ENCODE measurements at places on chromosomes 2 and 18.

- no peak for DNase-seq
Observed at GRCh38 chr18:23209031-23209430, 73.7 kb downstream of the CABLES1 start.

- DNase-seq: no peak
Observed at GRCh38 chr18:29644276-29644675, 1398.3 kb downstream of the DSC3 start.

DNA sequence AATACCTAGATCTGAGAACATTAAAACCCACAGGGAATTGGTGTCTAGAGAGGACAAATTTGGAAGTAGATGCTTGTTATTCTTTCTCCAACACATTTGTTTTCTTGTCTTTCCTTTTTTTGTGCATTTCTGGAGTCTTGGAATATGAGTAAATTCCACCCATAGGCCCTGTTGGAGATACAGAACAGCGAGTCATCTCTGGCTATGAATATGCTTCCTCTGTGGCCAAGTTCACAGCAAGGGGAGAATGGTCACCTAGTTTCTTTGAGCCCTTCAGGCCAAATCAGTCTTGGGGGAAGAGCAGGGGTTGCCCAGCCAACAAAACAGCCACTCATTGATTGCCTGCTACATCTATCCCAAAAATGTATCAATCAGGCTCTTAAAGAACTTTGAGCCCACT lies 31.3 kb downstream of the SP140L start:
- DNase-seq: no peak

- DNase-seq: no peak
Observed at GRCh38 chr18:3966642-3967358, 488.3 kb downstream of the DLGAP1 start.

DNA sequence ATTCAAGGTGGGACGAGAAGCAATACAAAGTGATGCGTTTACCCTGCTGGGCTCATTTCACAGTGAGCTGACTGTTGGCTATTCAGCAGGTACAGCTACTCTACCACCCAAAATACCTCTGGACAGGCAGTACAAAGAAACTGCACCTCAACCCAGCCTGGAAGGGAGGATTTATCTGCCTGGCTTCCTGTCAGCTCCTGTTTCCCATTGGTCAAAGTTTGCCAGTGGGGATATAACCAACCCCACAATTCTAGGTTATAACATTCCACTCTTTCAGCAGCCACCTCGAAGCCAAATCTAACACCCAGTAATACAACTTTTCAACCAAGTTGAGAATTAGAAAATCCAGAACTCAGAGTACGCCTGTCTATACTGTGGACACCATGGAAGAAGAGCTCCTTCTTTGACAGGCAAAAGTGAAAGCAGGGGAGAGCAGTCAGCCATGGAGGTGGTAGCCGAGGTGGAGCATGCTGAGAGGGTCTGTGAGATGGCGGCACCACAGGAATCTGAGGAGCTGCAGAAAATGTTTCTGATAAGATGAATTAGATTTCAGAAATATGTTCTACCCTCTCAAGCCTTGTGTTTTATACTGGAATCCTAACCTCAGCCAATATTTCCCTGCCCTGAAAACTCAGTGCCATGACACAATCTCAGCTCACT lies 10.8 kb downstream of the DUSP19 start:
- DNase-seq: no peak

DNA sequence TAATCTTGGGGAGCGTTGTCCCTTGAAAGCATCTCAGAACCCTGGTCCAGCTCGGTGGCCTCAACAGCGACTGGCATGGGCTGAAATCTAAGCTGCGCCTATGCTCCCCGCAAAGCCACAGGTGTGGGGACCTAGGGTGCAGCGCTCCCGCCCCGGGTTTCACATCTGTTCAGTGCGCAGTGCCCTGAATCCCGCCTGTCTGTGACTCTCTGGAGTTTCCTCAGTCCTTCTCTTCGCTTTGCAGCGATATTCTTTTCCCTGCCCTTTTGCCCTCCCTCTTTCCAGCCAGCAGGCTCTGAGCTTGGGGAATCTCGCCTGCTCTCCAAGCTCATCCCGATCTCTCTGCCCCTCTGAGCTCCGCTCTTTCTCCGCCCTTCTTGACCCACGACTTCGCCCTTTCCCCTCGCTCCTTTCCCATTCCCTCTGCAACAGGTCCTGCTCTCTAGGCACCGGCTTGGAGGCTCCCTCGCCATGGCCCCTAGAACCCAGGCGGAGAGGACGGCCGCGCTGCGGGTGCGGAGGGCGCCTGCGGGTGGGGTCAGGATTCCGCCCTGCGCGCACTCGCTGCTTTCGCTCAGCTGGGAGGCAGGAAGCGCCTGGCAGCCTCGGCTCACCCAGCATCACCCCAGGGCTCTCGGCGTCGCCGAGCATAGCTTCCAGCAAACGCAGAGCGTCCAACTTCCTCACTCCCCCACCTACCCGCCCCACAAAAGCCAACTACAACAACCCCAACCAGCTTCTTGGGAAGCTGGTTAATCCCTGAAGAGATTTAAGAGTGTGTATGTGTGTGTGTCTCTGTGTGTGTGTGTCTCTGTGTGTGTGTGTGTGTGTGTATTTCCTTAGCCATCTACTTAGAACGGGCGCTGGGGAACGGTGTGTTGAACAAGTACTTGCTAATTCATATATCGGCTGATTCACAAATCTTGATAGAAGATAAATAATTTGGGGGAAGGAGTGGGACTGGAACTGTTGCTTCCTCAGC lies 1.1 kb downstream of the GRP start:
- DNase-seq: no peak

DNA sequence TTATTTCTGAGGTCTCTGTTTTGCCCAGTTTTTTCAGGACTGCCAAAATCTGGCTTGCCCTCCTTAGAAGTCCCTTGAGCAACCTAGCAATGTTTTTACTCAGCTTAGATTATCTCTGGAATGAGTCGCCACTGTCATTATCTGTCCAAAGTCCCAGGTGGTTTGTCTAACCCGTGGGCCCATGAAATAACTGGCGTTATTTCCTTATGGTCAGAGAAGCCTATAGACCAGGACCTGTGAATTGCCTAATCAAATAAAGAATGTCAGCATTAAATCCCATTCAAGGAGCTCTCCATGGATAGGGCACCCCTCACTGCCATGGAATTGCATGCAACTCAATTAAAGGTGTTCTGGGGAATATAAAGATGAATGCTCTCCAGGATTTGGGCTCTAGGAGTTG lies 373.9 kb downstream of the SETBP1 start:
- DNase-seq: no peak

GRCh38 chr18:38023871-38024270 lies 458.3 kb upstream of the CELF4 start:
- no peak for DNase-seq

DNA sequence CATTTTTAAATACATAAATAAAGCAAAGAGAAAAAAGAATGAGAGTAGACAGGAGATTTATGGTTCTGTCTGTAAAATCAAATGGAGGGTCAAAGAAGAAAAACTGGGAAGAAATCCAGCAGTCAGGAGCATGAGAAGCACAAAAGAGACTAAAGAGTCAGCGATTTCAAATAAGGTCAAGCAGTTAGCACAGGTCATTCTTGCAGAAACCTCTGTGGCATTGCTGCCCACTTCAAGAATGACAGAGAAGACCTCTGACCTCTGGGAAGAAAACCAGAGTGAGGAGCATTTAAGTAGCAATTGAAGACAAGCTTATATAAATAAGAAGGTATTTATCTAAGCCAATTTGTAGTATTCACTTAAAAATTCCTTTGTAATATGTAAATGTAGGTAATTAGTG lies 172.0 kb upstream of the SPOPL start:
- DNase-seq: no peak

GRCh38 chr2:105468582-105469042 lies 69.8 kb upstream of the FHL2 start:
- DNase-seq: no peak

- no peak for DNase-seq
Observed at GRCh38 chr2:165239230-165239629, at the start of gene SCN2A. TSS of gene SCN2A (plus strand) at chr2:165239414. CDS start at chr2:165295824, 56,410 bp downstream.

DNA sequence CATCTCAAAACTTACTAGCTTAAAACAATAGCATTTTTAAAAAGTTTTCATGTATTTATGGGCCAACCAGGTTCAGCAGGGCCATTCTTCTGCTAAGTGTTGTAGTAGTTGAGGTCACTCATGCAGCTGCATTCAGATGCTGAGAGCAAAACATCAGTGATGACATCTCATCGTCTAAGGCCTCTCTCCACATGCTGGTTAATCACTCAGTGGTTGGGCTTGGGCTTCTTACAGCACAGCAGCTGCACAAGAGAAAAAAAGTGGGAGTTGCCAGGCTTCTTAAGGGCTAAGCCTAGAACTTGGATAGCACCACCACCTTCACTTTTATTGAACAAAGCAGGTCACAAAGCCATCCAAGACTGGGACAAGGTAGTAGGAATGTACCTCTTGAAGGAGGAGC lies 190.3 kb downstream of the IRS1 start:
- no peak for DNase-seq

- DNase-seq: no peak
Observed at GRCh38 chr2:133865141-133865540, 296.9 kb upstream of the NCKAP5 start.

DNA sequence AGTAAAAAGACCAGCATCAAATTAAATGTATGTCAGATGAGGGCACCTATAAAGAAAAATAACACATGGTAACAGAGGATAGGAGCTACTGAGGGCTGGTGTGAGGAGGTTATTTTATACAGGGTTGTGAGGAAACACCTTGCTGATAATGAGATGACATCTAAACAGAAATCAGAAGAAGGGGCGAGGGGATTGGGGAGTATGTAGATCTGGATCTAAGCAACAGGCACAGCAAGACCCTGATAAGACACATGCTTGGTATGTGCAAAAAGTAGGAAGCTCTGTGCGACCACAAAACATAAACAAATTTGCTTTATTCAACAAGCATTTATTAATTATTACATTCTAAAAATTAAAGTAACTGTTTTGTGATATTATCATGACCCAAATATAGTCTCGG lies 295.4 kb downstream of the ZEB2 start:
- no peak for DNase-seq

- no peak for DNase-seq
Observed at GRCh38 chr2:113937501-113937900, 47.6 kb downstream of the ACTR3 start.

DNA sequence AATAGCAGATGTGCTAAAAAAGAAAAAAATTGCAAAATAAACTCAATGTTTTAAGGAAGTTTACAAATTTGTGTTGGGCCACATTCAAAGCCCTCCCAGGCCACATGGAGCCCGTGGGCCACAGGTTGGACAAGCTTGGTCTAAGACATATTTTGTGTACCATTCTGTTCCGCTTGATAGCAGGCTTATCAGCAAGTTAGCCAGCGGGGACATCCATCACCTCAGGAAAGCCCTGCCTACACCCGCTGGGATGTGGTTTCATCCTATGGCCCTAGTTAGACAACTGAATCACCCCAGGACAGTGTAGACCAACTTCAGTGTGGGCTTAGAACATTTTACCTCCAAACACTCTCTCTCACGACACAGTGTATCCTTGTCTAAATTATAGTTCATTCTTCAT lies 32.6 kb downstream of the CD8B2 start:
- no peak for DNase-seq

DNA sequence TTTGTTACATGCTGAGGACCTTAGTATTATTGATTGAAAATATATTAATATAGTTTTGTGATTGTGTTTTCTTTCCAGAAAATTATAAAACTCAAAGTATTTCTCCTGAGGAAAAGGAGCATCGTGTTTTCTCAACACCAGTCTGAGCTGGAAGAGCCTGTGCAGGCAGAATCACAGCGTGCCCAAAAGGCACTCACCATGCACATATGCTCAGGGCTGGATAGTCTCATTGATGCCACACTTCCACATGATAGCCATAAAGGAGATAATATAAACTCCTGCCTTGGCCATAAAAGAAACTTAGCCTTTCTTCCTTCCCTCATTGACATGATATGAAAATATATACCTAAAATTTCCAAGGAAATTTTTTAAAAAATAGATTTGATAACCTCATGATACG lies 4.0 kb downstream of the PDE1A start:
- no peak for DNase-seq

- no peak for DNase-seq
Observed at GRCh38 chr2:206565666-206566065, 76.6 kb upstream of the FAM237A start.

DNA sequence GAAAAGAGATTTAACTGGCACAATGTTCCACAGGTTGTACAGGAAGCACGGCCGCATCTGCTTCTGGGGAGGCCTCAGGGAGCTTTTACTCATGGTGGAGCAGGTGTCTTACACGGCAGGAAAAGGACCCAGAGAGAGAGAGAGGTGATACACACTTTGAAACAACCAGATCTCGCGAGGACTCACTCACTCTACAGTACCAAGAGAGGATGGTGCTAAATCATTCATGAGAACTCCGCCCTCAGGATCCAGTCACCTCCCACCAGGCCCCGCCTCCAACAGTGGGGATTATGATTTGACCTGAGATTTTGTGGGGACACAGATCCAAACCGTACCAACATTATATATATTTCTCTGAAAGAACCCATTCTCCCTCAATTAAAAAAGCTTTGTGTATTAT lies 79.7 kb upstream of the DOCK10 start:
- no peak for DNase-seq

DNA sequence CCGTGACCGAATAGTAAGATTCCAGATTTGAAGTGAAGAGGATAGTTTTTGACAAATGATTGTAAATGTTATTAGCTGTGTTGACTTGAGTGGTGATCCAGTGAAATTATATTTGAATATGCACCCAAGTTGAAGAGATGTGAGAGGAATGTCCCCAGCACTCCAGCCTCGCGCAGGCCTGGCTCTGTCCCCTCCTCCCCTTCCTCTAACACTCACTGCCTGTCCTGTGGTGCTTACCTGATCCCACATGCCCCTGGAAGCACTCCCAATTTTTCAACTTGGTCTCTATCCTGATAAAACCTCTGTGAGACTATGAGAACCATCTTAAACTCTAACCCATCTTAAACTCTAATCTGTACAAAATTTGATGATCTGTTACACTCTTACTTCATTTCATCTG lies 154.7 kb upstream of the LRP1B start:
- DNase-seq: no peak

- DNase-seq: no peak
Observed at GRCh38 chr2:181850936-181851560, 40.5 kb upstream of the ITPRID2 start.

DNA sequence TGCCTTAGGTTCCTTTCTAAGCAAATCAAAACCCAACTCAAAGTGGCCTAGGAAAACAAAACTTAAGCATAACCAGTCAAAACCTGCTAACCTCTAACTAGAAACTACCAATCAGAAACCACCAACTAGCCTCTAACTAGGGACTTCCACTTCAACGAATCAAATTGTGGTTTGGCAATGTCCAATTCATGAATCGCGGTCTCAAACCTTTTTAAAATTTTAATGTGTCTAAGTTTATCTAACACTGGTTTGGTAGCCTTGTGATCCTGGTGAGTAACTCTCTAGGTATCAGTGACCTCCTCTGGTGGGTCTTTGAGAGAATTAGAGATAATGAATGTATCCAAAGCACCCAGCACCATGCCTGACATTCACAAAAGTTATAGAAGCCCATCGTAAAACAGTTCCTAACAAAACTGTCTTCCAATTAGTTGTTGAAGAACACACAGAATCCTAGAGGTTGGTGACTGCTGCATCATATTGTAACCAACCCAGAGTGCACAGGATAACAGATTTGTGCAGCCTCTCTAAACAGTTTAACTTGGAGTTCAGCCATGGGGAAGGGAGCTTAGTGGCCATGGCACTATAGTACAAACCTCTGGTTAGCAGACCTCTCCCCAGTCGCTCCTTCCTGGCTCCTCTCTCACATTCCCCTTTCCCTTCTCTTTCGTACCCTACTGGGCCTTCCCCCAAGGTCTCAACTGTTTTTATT lies 45.2 kb upstream of the B3GNT2 start:
- DNase-seq: no peak

- DNase-seq: no peak
Observed at GRCh38 chr2:40148334-40148733, 303.6 kb downstream of the SLC8A1 start.
